T-helper 17 cell (primary cell): ENCODE measurements at places on chromosomes 1 and 21.
A peak's percentile ranks its signal among the peaks of the same experiment; 100 is the strongest.

DNA sequence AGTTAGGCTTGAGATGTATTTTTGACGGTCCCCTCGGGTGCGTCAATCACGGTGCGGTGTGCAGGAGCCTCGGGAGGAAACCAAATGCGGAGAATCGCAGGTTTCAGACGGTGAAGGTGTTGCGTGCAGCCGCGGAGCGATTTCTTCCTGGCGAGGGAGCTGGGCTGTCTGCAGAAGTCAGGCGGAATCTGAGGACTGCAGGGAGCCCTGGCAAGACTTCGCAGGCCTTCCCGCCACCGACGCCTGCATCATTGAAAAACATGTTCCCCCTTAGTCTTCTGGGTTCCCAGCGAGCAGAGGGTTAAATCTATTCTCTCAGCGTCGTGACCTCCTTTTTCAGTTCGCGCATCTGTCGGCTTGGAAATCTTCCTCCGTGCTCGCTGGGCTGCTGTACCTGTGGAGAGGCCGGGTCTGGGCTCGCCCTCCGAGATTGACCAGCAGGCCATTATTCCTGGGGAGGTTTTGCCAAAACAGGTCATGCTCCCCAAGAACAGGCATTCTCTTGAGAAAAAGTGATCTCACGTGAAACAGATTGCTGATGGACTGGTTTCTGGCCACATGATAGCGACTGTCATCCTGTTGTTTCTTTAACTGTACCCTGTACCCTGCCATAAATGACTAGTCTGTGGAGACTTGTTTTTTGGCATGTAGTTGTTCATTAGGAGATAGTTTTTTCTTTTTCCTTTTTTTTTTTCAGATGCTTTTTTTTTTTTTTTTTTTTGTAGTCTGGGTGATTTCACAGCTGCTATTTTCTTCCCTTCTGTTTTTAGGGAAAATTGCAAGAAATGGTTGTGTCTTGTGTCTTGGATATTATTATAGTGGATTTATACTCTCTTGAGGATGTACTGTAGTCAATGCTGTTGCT, 894 bp downstream of the EPB41 start:
- DNase-seq = peak; percentile 30

DNA sequence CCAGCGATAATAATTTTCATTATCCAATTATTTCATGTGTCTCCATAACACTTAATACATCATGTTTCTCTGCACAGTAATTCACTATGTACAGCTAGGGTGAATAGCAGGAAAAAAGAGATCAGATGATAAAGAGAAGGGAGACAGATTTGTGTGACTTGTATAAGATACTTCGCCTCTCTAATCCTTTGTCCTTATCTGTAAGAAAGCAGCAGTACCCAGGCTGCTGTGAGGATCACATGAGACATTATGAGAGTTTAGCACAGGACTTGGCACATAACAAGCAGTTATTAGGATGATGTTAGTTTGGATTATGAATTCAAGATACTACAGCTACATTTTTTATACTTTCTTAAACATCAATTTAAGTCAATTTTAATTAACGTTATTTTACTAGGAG, 6.3 kb downstream of the ERG start:
- no peak for DNase-seq

DNA sequence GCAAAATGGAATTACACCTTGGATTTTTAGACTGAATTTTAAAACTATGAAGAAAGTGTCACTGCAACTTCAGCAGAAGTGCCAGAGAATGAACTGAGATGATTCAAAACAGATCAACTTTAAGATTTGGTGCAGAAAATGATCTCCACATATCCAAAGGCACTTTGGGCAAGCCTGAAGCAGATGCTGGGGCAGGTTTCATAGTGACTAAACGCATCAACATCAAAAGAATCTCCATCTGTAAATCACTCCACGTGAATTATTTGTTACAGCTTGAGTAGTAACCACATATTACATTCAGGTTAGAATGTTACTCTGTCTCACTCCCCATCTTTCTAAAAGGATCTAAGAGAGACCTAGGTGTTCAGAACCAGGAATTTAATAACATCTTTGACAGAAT, 329.0 kb upstream of the ESRRG start:
- DNase-seq = no peak

DNA sequence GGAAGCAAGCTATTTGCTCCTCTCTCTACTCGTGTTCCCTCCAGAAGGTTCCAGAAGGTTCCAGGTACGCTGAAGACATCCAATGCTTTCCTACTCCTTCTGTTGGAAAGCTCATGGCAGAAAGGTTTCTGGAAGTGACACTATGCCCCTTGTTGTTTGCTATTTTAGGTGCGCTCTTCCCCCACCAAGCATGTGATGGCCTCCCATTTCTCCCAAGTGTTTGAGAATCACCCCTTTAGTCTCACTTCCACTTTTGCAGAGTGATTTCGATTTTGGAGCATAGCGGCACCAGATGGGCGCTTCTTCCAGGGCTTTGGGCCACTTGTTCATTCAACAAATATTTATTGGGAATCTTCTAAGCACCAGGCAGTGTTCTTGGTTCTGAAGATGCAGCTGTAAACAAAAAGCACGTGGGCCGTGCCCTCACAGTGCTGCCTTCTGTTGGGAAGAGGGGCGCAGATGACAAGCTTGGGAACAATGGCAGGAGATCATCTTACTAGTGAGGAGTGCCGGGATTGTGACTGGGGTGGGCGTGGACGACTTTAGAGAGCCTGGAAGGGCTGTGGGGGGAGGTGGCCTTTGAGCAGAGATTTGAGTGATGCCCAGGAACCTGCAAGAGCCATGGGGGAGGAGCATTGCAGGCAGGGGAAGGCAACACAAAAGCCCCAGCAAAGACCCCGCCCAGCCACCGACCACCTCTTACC, 43.0 kb upstream of the TARDBP start:
- no peak for DNase-seq

DNA sequence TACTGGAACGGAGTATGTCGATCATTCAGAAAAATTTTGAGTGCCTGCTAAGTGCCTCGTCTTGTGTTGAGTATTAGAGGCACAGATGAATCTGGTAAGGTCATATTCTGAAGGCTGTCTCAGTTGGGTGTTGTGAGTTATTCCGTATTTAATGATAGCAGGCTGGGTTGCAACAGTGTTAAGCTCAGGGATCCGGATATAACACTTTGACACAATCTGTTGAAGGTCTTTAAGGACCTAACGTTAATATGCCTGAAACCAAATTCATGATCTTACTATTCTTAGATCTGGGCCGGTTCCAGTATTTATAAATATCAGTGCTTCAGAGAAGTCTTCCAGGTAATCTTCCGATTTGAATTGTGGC, 555 bp downstream of the PRPF38A start:
- no peak for DNase-seq

DNA sequence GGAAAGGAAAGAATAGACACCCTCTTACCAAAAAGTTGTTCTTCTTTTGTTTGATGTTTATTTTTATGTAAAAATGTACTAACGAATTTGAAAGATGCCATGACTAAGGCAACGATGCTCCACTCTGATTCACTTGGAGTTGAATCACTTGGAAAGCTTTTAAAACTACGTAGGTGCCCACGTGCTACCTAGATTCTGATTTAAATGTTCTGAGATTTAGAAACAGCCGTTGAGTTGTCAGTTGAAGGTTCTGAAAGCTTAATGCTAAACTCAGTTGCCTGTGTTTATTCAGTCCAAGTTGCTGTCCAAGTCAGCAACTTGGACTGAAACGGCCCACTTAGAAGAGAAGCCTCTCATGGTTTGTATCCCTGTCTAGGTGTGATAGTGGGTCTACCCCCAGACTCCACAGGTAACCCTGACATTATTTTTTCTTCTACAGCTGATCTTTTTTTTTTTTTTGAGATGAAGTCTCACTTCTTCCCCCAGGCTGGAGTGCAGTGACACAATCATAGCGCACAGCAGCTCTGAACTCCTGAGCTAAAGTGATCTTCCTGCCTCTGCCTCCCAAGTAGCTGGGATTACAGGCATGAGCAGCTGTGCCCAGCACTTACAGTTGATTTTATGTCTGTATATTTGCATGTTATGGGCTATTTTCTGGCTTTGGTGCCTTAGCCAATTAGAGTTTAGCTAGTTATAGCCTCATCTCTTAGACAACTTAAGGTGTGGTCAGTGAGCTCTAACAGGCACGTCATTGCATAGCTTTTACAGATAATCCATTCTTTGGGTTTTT, 1.4 kb upstream of the VAMP4 start:
- no peak for DNase-seq

GRCh38 chr1:91710261-91710660, 175.7 kb downstream of the TGFBR3 start:
- DNase-seq = no peak

- no peak for DNase-seq
Measured at GRCh38 chr1:59298710-59299346, 1.9 kb downstream of the FGGY start.

DNA sequence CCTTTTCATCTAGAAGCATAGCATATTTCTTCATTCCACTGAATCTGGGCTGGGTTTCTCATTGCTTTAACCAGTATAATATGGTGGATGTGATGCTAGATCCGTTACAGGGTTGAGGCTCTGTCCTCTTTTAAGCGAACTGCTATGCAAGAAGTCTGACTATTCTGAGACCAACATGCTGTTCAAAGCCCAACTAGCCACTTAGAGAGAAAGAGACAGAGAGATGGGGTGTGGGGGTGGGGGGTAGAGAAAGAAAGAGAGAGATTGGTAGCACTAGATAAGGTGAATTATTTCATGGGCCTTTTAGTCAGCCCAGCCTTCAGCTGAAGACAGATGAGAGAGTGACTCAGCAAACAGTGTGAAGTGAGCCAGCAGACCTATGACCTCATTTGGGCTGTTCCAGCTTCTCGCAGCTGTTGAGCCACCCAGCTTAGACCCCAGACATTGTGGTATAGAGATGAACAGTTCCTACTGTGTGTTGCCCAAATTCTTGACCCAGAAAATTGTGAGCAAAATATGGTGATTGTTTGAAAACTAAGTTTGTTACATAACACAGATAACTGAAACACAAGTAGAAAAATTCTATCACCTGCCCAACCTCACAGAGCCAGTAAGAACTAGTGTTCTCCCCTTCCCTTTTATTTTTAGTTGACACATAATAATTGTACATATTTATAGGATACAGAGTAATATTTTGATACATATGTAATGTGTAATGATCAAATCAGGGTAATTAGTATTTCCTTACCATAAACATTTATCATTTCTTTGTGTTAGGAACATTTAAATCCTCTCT, 40.7 kb upstream of the PRKACB start:
- no peak for DNase-seq

GRCh38 chr1:227728059-227728891, 6.8 kb downstream of the JMJD4 start:
- DNase-seq = peak; percentile 74

- DNase-seq = peak; percentile 91
Measured at GRCh38 chr1:201023517-201023902, at the start of gene KIF21B. Gene KIF21B (minus strand): TSS chr1:201023714. CDS start chr1:201023383, 331 bp downstream.
